Stimulated activated CD4-positive, alpha-beta T cell treated with anti-CD3 and anti-CD28 coated beads, Interleukin-15, amount 100 ng/mL, for 48 hours (primary cell): ENCODE measurements at places on chromosomes 5 and 9.

DNA sequence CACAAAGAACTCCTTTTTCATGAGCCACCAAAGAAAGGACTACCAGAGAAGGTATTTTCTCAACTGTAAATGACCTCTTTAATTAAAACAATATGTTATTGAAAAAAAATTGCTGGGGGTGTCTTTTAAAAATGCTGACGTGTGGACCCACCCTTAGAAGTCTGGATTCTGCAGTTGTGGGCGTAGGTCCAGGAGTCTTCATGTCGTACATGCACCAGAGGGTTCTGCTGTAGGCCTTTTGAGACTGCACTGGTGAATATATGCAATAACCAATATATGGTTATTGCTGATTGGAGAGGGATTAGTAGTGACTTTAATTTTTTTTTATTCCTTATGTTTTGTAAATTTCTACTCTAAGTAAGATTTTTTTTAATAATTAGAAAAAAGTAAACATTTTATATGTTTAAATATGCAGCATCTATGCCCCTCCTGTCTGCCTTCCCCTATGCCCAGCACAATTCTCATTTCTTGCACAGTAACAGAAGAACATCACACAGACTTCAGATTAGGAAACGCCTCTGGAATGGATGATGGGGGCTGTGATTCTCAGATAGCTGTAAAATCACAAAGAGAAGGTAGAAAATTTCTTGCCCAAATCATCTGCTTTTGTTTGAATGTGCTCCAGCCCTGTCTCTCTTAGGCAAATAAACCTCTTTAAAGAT is 102.0 kb downstream of the PTTG1 start:
- no peak for DNase-seq

GRCh38 chr5:10367579-10367978 is 14.1 kb downstream of the MARCHF6 start:
- DNase-seq: no peak

DNA sequence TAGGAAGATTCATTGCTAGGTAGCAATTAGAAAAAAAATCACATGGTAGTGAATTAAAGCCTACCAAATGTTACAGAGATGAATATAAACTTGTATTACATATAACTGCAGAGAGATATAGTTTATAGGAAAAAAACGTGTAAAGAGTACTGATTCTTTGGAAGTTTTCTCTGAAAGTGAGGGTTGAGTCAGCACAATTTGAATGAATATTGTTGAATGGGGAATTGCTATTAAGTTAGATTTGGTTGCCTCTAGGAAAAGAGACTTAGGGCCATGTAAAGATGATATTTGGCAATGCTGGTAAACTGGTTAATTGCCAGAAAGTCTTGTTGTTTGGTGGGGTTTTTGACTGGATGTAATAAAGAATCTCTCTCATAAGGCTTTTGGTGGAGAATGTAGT is 37.2 kb upstream of the TAL2 start:
- no peak for DNase-seq

- DNase-seq: no peak
Measured at GRCh38 chr9:113381909-113382411, 5.2 kb upstream of the HDHD3 start.

DNA sequence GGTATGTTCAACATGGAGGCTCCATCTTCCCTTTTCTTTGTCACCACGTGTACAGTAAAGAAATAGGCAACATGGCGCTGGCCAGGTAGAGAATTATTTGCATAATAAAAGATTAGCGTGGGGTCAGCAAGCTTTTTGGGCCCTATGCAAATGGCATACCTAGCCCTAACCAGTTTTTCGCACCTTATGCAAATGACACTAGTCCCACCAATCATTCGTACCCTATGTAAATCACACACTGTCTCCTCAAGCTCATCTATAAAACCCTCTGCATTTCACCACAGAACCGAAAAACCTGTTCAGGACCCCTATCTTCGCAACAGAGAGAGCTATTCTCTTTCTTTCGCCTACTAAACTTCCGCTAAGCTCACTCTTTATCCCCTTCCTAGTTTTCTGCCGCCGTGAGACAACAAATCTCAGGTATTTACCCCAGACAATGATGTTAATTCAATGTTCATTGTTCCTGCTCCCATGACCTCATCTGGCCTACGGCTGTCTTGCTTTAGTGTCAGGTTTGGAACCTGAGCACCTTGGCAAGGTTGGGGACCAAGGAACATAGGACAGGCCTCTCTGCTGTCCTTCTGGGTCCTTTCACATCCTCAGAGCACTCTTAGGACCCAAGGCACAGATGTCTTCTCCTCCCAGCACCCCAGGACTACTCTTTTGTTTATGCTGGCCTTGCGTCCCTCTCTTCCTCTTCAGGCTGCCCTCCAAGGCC is 180.7 kb upstream of the RAI14 start:
- no peak for DNase-seq

DNA sequence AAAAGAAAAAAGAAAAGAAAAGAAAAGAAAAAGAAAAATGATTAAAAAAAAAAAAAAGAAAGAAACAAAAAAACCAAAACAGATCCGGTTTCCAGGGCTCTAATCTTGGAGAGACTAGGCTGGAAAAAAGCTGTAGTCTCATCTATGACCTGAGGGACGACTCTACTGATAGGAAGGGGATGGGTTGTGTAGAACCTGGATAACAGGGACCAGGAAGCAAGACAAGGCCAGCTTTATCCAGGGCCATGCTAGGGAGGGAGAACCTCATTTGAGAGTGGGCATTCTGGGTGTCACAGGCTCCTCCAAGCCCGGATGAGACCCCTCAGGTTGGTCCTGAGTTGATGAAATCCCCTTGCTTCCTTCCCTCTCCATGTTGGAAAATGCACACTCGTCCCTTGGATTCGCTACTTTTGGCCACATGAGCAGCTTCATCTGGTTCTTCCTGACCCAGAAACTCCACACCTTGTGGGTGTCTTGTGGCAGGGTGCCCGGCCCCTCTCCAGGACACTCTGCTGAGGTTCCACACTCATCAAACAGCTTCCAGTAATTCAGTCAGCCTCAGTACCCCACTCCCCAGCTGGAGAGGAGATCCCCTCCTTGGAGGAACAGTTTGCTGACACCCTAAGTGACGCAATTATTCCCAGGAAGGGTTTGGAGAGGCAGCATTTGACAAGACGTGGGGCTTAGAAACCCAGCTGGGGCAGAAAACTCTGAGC is 71.1 kb upstream of the LHFPL2 start:
- no peak for DNase-seq

- no peak for DNase-seq
Measured at GRCh38 chr5:110092955-110093785, 403.4 kb downstream of the MAN2A1 start.

GRCh38 chr5:136200130-136200529 is 7.2 kb upstream of the SMIM32 start:
- no peak for DNase-seq

DNA sequence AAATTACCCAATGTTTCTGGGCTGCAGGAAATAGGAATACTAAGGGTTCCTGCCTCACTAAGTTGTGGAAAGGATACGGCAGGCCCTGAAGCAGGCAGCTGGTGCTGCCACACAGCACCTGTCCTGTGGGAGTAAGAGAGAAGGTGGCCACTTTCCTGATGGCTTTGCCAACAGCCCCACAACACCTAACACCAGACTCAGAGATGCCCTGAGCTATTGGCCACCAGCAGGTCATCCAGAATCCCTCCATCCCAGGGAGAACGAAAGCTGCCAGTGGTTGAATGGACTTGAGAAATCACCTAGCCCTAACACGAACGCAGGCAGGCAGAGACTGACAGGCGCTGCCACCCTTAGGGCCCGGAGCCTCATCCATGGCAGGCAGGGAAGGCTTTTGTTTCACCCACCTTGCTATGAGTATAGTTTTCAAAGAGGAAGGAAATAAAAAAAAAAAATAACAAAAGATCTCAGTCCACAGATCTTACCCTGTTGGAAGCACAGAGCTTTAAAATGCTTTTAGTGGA is 82.2 kb downstream of the DCP2 start:
- DNase-seq: no peak

- no peak for DNase-seq
Measured at GRCh38 chr9:73176450-73176875, 24.8 kb downstream of the ANXA1 start.

DNA sequence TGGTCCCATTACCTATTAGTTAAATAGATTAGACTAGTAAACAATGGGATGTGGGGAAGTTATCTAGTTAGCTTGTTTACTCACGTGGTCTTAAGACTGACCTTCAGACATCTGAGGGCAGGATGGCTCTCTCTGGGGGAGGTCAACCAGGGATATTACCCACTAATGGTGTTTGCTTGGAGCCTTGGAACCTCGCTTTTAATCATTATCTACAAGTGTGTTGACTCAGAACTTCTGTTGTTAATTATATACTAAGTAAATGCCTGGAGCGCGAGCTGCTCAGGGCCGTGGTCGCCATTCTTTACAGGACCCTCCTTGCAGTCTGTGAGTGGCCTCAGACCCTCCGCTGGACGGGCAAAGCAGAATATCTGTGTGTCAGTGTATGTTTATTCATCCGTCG is 48.5 kb upstream of the ZNF354A start:
- DNase-seq: no peak

GRCh38 chr5:178074266-178074952 is 38.9 kb upstream of the N4BP3 start:
- no peak for DNase-seq

DNA sequence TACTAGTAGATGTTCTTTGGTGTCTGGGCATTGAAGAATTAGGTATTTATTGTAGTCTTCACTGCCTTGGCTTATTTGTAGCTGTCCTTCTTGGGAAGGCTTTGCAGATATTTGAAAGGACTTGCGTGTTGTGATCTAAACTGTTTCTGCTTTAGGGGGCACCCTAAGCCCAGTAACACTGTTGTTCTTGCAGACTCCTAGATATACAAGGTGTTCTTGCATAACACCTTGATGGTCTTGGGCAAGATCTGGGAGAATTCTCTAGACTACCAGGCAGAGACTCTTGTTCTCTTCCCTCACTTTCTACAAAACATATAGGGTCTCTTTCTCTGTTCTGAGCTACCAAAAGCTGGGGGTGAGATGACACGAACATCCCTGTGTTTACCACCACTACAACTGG is 179.1 kb downstream of the FAM170A start:
- no peak for DNase-seq

DNA sequence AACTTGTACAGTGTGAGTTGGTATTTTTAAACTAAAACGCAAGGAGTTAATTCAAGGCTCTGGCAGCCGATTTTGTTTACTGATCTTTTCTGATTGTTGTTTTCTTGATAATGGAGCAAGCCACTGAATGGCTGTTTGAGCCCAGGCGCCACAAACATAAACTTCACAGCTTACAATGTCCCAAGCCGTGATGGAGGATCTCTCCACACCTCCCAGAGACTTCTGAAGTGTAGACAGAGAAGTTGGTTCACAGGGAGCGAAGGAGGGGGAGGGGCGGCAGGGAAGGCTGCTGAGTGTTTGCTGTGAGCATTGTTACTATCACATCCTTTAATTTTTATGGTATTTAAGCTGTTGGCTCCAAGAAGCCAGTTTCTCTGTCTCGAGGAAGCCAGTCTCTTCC is 14.7 kb downstream of the ISL1 start:
- no peak for DNase-seq

DNA sequence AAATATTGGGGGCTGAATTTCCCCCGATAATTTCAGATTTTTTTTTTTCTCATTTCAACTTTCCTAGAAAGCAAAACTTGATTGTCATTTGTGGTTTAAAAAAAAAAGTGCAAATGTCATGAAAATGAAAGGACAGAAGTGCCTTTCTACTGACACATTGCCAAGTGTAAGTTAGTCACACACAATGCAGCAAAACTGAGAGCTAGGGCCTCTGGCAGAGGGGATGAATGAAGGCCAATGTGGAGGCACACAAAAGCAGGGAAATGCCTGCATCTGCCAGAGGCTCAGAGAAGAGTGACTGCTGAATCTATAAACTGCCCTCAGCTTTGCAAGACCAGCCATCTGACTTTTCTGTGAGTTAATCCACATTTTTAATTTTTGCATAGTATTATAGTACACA is 6.8 kb upstream of the IFNA5 start:
- no peak for DNase-seq

GRCh38 chr5:126315341-126315740 is 107.9 kb upstream of the GRAMD2B start:
- no peak for DNase-seq

GRCh38 chr5:167553511-167553910 is 737.9 kb upstream of the WWC1 start:
- no peak for DNase-seq

- no peak for DNase-seq
Measured at GRCh38 chr5:79983618-79984017, 7.4 kb downstream of the MTX3 start.

GRCh38 chr5:134209477-134210245 is 16.2 kb downstream of the PPP2CA start:
- DNase-seq: no peak

GRCh38 chr9:37144762-37145161 is 24.4 kb downstream of the ZCCHC7 start:
- DNase-seq: no peak

DNA sequence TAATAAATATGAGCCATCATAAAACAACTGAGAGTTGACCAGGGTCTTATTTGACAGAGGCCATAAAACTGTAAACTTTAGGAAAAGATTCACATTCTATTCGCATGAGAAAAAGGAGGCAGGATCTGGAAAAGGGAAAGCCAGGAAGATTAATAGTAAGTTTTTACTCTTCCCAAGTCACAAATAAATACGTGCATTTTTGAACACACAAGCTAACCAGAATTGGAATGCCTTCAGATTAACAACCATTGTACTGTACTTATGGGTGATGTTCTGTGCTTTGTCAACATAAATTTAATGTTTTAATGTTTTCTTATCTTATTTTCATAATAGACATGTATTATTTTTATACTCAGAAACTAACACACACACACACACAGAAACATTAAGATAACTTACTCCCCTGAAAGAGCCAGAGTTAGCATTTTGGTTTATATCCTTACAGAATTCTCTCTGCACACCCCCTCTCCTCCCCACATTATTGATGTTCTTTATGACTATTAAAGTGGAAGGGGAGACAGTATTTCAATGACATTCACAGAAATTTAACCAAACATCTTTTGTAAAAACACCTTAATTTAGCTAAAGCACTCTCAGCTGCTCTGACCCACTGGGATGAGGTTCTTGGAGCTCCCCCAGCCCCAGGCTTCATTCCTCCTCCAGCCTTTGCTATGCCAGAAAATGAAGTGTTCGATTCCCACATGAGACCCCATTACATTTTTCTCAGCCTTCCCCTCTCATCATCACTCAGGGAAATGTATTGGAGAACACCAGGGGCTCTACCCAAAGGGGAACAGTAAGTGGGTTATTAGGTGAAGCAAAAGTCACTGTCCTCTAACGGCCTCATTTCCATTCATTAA is 155.5 kb downstream of the ESM1 start:
- DNase-seq: no peak
